ENCODE measurements at places on chromosomes 5 and 9.
A peak's percentile ranks its signal among the peaks of the same experiment; 100 is the strongest.

DNA sequence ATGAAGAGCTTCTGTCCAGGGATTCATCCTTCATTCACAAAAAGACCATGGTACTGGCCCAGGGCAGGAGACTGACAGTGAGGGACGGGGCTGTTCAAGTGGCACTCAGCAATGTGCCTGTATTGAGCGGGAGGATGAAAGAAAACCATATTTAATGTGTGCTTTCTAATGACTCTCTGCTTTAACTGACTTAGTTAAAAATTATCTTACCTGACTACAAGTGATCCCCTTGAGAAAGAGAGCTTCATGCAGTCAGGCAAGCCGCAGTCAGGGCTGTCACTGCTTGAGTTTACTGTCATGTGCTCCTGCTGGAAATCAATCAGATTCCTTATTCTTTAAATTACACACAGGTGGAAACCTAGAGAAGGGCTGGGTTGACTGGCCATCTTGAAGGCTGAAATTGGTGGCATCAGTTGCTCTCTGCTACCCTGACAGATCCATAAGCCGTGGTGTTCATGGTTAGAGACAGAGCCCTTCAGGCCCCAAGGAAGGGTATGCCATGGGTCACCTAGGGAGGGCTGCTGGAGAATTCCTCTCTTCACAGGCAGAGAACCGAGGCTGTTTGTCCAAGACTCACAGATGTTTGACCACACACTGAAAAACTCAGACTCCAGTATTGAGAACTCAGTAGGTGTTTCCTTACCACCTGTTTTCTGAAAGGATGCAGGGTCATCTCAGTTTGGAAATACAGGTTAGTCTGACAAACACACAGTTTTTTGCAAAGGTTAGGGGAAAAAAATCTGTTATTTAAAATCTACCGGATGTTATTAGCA, 70.9 kb downstream of the TRIO start:
- no peak for DNase-seq

DNA sequence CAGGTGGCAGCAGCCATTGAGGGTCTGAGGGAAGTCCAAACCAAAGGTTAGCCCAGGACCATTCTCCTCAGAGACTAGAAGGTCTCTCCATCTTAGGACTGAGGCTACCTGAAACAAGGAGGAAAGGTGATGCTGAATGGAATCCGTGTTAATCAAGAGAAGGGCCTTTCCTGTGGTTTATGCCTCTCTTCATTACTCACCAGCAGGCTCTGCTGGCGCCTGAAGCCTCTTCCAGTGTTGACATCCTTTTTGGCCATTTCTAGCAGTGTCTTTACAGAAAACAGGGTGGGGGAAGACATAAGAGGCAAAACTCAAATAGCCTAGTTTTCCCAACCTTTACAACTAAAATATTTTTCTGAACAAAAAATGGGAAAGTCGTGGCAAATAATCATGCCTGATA, 98.0 kb downstream of the ENC1 start:
- DNase-seq = no peak

GRCh38 chr5:74396913-74397622, 243.5 kb downstream of the ENC1 start:
- DNase-seq = no peak

GRCh38 chr5:32604800-32605765, 19.7 kb downstream of the SUB1 start:
- DNase-seq = no peak

DNA sequence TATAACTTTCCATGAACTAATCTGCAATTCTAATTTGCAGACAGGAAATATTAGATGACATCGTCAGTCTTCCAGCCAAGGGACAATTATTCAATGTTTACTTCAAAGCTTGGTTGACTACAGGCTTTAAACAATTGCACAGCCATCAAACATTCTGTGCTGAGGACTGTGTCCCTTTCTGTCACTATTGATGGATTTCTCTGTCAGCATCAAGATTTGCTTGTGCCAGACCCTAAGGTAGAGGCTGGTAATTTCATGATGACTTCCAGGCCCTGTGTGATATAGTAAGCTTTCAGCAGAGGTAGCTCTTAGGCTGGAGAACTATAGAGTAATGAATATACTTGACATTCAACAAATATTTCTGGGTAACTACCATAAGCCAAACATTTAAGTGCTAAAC, 229.3 kb upstream of the ACTBL2 start:
- no peak for DNase-seq

GRCh38 chr5:137758715-137759306, 4.6 kb upstream of the HNRNPA0 start:
- no peak for DNase-seq

GRCh38 chr5:169554251-169554650, 29.3 kb upstream of the SPDL1 start:
- no peak for DNase-seq

GRCh38 chr5:142713121-142713706, 27.3 kb upstream of the FGF1 start:
- peak; percentile 83 for DNase-seq

- DNase-seq = peak; percentile 6
Measured at GRCh38 chr9:19085295-19085694, 17.4 kb downstream of the HAUS6 start.

DNA sequence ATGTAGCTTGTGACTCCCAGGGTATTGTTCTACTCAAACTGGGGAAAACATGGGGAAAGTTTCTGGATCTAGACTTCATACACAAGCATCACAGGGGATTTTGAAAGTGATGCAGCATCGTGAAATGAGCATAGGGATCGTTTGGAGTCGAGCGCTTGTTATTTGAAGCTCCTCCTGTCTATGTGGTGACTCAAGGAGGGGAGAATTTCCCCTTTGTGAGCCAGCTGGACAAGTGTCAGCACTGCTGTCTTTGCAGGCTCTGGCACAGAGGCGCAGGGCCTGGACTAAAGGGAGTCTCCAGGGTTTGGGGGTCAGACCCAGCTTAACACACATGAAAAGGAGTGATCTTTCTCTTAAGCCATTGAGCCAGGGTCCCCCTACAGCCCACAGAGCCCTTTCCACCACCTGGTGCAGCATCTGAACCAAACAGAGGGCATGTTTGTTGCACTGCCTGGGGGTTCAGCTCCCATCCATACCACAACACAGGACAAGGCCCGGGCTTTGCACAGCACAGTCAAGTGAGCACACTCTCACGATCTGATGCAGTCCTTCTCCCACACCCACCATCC, 51.0 kb downstream of the IRF1 start:
- no peak for DNase-seq

DNA sequence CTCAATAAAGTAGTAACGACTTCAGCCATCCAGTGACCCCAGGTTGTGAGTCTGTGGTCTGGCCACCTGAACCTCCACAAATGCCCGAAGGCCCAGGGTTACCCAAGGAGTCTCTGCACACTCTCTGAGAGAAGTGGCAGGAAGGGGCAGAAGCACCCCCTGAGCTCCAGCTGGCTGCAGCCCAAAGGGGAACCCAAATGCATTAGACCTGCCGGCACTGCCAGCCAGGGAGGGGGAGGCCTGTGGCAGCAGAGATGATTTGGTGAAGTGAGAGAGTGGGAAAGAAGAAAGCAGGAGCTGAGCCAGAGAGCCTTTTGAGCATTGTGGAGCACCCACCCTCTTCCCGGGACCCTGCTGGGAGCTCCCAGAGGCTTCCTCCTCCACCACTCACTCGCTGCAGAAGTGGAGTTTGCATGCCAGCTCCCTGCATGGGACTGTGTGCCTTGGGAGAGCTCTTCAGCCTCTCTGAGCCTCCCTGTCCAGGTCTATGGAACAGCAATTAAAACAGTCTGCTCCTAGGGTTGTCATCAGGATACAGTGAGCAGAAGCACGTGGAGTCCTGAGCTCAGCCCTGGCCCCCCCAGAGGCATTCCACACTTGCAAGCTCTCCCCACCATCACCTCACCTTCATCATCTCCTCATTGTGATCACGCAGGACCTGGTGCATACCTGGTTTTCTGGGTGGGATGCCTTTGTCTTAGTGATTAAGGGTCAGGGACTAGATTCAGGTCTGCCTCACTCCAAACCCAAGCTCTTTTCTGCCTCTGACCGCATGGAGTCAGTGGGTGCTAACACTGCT, 13.8 kb upstream of the ANGPTL2 start:
- no peak for DNase-seq

GRCh38 chr9:97394881-97395280, 17.0 kb upstream of the TDRD7 start:
- DNase-seq = no peak

DNA sequence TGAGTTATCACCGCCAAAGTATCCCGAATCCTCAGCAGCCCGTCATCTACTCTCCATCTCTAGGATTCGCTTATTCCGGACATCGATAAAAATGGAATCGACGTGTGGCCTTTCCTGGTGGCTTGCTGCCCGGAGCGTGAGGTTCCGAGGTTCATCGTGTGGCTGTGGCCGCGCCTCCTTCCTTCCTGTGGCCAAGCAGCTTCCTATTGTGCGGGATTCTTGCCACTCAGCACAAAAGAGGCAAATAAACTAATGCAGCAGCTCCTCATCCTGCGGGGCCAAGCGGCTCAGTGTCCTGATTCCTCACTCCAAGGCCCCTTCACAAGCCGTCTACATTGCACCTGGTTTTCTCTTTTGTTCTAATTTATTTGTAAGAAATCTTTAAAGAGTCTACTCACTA, 800.9 kb downstream of the CDH9 start:
- no peak for DNase-seq

DNA sequence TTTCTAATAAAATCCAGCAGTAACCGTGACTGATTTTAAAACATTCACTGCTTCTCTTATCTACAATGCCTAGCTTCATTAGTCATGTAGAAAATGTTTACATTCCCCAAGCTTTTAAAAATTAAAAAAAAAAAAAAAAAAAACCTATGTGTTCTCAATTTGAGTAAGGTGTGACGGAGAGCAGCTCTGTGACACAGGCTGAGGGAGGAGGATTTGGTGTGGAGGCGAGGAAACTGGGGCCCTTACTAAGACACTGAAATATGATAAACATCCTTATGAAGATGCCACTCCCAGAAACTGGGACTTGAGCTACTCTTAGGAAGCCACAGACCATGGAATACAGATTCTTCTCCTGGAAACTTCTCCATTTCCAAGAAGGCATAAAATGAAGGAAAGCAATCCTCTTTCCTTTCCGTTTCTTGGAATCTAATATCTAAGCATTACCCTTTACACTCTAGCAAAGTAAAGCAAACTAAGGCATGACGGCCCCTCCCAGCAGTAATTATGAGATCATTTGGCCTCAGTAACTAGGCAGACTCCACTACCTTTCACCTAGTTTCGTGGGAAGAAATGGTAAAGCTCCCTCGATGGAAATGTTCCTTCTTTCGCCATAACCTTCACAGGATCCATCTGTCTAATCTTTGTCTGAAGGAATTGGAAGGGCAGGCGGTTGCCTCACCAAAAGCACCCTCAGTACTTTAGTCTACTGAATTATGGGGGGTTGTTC, 23.5 kb downstream of the GRAMD2B start:
- peak; percentile 18 for DNase-seq

GRCh38 chr5:14167211-14167845, 24.2 kb downstream of the TRIO start:
- DNase-seq = no peak

GRCh38 chr9:36165826-36166167, 3.4 kb upstream of the CCIN start:
- DNase-seq = no peak

GRCh38 chr5:130526708-130527107, 622.4 kb downstream of the CHSY3 start:
- DNase-seq = no peak

DNA sequence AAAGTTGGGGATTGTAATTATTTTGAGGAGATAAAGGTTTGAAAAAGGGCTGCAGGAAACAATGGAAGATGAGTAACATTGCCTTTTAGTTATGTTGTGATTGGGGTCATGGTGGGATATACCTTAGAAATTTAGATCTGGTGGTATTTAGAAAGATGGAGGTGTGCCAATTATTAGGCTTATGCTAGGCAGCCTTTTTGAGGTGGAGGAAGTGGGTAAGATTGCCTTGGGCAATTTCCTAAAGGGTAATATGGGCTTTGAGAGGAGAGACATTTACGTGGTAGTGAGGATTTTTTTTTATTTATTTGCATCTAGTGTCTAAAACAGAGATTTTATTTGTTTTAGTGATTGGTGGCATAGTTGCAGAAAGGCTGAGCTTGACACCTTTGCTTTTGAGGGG, 10.5 kb downstream of the HSPA4 start:
- DNase-seq = no peak

DNA sequence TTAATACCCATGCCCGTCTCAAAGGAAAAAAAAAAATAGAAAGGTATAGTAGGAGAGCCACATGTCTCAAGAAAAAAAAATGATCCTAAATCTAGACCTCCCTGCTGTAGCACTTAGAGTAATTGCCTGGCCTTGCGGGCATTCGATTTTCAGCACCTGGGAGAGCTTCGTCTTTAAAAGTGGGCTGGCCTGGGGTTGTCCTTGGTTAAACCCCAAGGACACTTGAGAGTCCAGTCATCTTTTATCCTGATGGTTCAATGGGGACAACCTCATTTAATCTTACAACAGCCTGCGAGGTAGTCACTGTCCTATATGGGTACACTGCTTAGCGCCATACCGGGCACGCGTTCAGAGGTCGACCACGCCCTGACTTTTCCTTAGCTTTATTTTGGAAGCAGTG, 60.1 kb downstream of the MAT2B start:
- no peak for DNase-seq

DNA sequence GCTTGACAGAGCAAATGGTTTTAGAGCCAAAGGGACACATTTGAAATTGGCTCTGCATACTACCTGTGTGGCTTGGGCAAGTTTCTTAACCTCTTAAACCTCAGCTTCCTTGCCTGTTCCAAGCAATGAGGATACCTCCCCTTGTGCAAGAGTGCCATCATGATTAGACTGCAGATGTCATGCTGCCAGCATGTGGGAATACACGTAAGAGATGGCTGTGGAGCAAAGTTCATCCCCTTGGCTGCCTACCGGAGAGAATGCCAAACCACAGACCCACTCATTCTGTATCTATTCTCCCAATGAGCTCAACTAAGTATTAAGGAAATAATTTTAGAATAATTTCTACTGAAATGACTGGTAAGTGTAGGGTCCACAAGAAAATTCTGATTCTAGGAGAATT, 101.3 kb downstream of the WDR41 start:
- no peak for DNase-seq

DNA sequence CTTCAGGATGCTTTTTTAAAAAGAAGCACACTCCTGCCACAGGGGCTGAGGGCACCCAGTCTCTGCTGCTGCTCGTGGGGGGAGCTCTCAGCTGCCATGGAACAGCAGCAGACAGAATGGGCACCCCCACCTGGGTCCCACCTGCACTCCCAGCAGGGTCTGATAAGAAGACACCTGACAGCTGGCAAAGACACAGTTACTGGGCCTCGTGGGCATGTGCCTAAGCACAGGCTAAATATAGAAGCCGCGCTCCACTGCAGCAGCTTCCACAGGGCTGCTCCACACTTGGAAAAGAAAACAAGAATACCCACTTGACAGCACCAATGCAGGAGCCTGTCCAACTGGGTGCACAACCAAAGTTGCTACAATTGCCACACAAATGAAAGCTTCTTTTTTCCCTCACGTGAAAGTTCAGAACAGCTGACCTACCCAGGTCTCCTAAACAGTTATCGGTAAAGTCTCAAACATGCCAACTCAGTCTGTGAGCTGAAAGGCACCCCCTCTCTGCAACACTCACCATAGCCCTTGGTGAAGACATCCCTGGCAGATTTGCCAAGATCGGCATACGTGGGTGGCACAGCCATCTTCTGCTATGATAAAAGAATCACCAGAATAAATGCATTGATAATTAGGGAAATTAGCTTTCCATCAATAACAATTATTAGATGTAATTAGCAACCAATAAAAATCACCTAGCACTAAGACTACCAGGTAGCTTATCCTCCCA, 12.2 kb downstream of the VDAC1 start:
- DNase-seq = no peak

GRCh38 chr5:80151890-80152289, 104.0 kb downstream of the SERINC5 start:
- no peak for DNase-seq
